ENCODE measurements at places on chromosomes 3 and 15.

- DNase-seq: peak; percentile 0
Measured at GRCh38 chr15:83973816-83974215, 261.8 kb upstream of the GOLGA6L4 start.

- DNase-seq: no peak
Measured at GRCh38 chr15:90232941-90233386, 777 bp downstream of the CIB1 start.

GRCh38 chr3:58214484-58215316 lies 3.9 kb upstream of the DNASE1L3 start:
- peak; percentile 25 for DNase-seq

GRCh38 chr3:85355572-85355971 lies 396.8 kb downstream of the CADM2 start:
- no peak for DNase-seq

DNA sequence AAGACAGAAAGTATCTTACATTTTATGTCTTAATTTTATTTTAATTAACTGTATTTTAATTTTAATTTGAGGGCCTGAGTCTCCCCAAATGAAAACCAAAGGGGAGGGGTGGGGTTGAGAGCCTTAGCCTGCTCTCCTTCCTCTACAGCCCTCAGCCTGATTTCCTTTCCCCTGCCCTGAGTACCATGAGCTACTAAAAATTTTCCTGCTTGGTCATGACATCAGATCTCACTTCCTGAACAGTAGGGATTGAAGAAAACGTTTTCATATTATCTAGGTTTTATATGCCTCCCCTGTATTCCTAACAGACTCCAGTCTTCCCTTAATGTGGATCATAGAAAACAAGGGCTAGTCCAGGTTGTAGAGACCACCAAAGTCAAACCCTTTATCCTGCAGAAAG lies 133.9 kb downstream of the MYLK start:
- DNase-seq: no peak

GRCh38 chr3:53913401-53913800 lies 21.7 kb upstream of the SELENOK start:
- no peak for DNase-seq

DNA sequence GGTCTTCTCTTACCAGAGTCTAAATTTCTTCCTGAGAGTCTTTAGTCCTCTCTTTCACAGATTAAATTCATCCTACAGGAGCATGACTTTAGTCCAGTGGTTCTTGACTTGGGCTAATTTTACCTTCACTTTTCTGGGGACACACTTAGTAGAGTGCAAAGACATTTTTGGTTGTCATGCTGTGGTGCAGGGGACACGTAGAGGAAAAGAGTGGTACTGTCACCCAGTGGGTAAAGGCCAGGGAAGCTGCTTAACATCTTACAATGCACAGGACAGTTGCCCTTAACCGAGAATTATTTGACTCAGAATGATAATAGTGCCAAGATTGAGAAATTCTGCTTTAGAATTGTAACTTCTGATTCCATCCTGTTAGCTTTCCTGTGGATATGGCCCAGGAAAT lies 772.5 kb upstream of the GRM7 start:
- no peak for DNase-seq

GRCh38 chr3:194840661-194841514 lies 155.2 kb downstream of the FAM43A start:
- no peak for DNase-seq

DNA sequence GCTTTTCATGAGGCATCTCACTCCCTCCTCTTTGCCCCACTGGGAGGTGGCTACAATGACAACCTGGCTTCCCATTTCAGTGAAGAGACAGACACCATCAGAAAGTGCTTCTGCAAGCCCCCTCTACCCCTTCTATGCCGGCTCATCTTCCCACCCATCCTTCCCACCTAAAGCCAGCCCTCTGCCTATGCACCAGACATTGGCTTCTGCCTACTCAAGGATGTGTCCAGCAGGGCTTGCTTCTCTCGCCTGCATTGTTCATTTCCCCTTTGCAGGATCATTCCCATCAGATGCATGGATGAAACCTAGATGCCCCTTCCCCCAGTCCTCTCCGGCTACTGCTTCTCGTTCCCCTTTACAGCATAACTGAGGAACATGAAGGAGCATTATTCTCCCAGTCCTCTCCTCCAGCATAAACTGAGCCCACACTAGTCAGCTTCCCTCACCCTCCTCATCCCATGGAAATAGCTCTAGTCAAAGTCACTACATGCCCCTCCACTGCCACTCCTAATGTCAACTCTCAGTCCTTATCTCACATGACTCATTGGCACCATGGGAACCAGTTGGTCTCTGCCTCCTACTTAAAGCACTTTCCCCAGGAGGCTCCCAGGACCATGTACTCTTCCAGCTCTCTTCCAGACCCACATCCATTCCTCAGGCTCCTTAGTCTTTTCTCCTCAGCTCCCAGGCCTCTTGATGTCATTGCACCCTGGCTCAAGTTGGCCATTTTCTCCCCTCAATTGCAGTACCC lies 47.9 kb downstream of the TM2D3 start:
- DNase-seq: no peak

GRCh38 chr3:53269888-53270880 lies 14.4 kb upstream of the TKT start:
- no peak for DNase-seq

DNA sequence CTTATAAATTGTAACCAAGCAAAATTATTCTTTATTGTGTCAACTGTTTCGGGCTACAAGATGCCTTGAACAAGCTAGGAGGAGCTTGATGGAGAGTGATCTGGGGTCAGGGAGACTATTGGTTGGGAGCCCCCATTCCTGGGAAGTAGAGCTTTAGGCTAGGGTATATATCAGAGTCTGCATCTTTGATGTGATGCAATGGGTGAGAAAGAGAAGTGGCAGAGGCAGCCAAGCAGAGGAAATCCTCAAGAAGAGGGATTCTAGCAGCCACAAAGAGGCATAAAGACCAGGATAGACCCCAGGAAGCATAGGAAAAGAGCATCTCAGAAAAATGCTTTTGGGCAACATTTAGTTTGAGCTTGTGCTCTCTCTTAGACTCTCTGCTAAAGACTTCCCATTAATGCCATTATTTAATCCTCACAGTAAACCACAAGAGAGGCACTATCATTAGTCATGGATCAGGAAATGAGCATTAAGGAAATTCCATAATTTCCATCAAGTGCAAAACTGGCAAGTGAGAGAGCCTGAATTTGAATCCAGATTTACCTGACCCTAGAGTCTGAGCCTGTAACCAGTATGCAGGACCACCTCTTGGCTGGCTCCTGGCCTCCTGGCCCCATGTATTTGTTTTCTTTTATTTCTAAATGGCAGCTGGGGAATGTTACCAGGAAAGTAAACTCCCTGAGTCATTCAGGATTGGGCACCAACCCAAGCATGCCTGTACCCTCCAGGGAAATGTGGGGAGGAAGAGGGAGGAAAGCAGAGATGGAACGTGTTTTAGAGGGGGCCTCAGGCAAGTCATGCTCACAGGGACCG lies 118.7 kb downstream of the RPL22L1 start:
- no peak for DNase-seq

DNA sequence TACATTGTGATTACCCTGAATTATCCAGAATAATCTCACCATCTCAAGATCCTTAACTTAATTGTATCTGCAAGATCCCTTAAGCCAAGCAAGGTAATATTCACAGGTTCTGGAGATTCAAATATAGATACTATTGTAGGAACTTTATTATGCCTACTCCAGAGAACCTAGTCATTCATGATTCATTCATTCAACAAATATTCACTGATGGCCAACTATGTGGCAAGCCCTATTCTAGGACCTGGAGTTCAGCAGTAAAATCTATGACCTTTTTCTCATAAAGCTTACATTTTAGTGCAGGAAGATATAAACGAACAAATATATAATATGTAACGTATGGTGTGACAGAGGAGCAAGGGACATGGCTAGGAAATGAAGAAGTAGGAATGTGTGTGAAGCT lies 49.6 kb downstream of the ISL2 start:
- DNase-seq: no peak

GRCh38 chr3:152229692-152230091 lies 39.0 kb upstream of the MBNL1 start:
- no peak for DNase-seq

- no peak for DNase-seq
Measured at GRCh38 chr3:149547954-149548668, 73.6 kb downstream of the TM4SF4 start.

GRCh38 chr15:88202231-88202630 lies 54.3 kb downstream of the NTRK3 start:
- no peak for DNase-seq

- no peak for DNase-seq
Measured at GRCh38 chr3:38542401-38543298, 46.5 kb downstream of the EXOG start.

- DNase-seq: no peak
Measured at GRCh38 chr3:46500656-46501635, 3.2 kb downstream of the RTP3 start.

- DNase-seq: no peak
Measured at GRCh38 chr3:72275331-72275751, 490.4 kb upstream of the PROK2 start.

- no peak for DNase-seq
Measured at GRCh38 chr3:62493109-62493801, 119.9 kb upstream of the FEZF2 start.

GRCh38 chr3:118987477-118987876 lies 47.2 kb downstream of the IGSF11 start:
- no peak for DNase-seq

GRCh38 chr3:122415104-122415744 lies 638 bp downstream of the WDR5B start:
- no peak for DNase-seq

GRCh38 chr3:44396200-44397171 lies 57.9 kb downstream of the TCAIM start:
- DNase-seq: no peak

All from activated CD8-positive, alpha-beta memory T cell treated with anti-CD3 and anti-CD28 coated beads for 48 hours (primary cell).